ENCODE measurements at places on chromosomes 3 and 15.

GRCh38 chr15:63494408-63494807 is 10.0 kb upstream of the USP3 start:
- DNase-seq: no peak

DNA sequence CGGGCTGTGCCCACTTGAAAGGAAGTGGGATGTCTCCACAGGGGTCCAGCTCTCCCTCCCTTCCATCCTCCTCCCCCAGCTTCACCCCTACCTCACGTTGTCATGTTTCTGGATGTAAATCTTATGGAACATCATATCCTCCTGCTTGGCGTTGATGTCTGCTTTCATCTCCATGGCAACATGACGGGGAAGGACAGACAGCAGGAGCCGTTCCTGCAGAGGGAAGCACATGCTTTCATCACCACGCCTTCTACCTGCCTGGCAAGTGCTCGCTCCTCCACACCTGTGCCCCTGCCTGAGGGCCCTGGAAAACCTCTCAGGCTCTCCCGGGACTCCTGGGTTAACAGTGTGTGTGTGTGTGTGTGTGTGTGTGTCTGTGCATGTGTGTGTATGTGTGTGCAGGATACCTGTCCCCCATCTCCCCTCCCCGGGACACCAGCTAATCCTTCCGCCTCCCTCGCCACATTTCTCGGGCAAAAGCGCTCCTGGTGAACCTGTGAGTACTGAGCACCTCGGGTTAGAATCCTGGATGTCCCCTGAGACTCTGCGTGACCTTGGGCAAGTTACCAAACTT is 101.1 kb downstream of the ADCY5 start:
- DNase-seq: no peak

- DNase-seq: no peak
Measured at GRCh38 chr15:55552926-55553325, 35.2 kb downstream of the PYGO1 start.

GRCh38 chr15:81069356-81069755 is 64.7 kb upstream of the CFAP161 start:
- DNase-seq: no peak

- no peak for DNase-seq
Measured at GRCh38 chr15:100930306-100930848, 11.2 kb downstream of the LRRK1 start.

Measured in HL-60 (cell line).